ENCODE measurements at places on chromosomes 13 and 19.

GRCh38 chr13:91557328-91558090 lies 159.1 kb downstream of the GPC5 start:
- no peak for DNase-seq

- no peak for DNase-seq
Observed at GRCh38 chr13:75153386-75153785, 328.6 kb downstream of the TBC1D4 start.

DNA sequence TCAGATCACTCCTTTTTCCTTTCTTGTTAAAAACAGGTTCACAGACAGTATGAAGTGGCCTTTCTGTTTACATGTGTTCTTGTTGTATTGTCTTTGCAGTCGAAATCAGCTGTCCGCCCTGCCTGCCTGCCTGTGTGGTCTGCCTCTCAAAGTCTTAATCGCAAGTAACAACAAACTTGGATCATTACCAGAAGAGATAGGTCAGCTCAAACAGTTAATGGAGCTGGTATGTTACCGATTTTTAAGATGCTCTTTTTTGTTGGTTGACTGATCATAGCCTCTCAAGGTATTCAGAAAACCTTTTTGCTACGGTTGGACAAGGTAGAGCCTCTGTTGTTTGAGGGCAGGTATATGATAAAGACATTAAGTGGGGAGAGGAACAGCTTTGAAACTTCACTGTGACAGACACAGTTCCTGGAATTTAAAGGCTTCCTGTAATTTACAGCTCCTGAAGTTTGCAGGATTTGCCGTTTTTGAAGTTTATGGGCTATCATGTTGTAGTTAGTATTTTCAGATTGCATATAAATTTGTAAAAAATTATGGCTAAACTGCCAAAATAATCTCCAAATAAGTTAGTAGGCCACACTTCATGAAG lies 116.1 kb downstream of the LRCH1 start:
- DNase-seq, result no peak

DNA sequence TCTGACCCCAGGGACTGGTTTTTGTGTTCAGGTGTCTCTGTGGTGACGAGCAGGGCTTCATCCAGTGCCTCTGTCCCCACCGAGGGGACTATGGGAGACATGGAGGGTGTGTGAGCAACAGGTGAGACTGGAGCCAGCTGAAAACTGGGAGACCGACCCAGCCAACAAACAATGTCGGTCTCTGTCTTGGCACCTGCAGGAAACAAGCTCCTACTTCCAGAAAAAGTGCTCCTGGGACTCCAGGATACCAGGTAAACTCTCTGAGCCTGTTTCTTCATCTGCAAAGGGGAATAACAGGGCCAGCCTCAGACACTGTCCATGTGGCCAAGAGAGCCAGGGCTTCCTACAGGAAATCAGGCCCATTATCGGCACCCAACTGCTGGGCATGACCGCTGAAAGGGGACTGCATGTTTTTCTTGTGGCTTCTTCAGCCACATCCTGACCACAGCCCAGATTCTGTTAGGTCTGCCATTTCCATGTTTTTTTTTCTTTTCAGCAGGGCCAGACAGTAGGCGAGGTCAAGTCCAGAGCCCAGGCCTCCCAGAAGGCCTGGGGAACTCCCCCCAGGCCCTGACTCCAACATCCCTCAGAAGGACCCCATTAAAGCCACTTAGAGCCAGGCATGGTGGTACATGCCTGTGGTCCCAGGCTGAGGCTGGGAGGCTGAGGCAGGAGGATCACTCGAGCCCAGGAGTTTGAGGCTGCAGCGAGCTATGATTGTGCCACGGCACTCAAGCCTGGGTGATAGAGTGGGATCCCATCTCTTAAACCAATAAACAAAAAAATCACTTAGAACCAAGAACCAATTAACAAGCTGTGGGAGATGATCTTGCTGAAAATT lies 836 bp upstream of the BST2 start:
- peak; percentile 66 for DNase-seq

DNA sequence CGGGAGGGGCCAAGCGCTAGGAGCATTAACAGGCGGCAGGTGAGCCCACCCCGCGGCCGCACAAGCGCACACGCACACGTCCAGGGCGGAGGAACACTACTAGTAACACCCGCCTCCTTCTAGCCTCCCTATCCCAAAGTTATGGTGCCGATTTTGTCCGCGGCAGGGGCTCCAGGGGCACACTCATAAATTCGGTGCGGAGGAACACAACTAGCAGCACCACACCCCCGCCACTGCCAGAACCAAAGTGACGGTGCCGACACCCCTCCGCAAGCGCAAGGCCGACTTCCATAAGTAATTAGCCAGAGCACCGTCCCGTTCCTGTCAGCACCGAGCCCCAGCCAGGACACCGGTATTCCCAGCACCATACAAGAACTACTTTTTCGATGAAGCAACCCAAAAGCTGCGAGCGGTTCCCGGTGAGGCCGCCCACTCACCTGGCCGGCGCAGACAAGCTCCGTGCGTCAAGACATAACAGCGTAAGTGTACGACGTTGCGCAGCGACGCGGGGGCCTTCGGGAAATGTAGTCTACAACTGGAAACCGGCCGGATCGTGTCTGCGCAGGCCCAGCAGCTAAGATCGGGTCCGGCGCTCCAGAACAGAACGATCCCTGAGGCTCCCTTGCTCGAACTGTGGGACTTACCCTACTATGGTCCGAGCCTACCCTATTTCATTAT lies at the start of the genes ZNF540 and ZNF571:
Gene ZNF540, plus strand, starts transcription at position 573 of the 678 bp plus-strand sequence. CDS start 3,572 bp downstream, outside the sequence.
Gene ZNF571, minus strand, starts transcription at position 489 of the 678 bp plus-strand sequence. CDS start 8,116 bp downstream, outside the sequence.
- peak; percentile 97 for DNase-seq

All from activated effector memory CD4-positive, alpha-beta T cell treated with anti-CD3 and anti-CD28 coated beads, Interleukin-2, amount 50 U/mL, for 16 hours (primary cell).